ENCODE measurements at places on chromosomes 4 and X.
A peak's percentile ranks its signal among the peaks of the same experiment; 100 is the strongest.

GRCh38 chrX:17987783-17988182 lies 126.7 kb upstream of the RAI2 start:
- no peak for DNase-seq

GRCh38 chr4:119783189-119783983 lies 154.8 kb upstream of the PDE5A start:
- DNase-seq = no peak

GRCh38 chr4:186984105-186984644 lies 260.5 kb upstream of the FAT1 start:
- no peak for DNase-seq

- DNase-seq = no peak
Observed at GRCh38 chr4:87975466-87975865, at the start of gene SPP1. TSS of gene SPP1 (plus strand) at chr4:87975714. CDS start at chr4:87976896, 1,182 bp downstream.

GRCh38 chr4:1927675-1928074 lies 56.5 kb downstream of the NSD2 start:
- peak; percentile 14 for DNase-seq

GRCh38 chr4:10173037-10173753 lies 56.6 kb upstream of the WDR1 start:
- DNase-seq = peak; percentile 68

GRCh38 chrX:87374324-87374723 lies 143.3 kb upstream of the KLHL4 start:
- no peak for DNase-seq

GRCh38 chrX:19889582-19890342 lies 2.4 kb upstream of the SH3KBP1 start:
- no peak for DNase-seq

DNA sequence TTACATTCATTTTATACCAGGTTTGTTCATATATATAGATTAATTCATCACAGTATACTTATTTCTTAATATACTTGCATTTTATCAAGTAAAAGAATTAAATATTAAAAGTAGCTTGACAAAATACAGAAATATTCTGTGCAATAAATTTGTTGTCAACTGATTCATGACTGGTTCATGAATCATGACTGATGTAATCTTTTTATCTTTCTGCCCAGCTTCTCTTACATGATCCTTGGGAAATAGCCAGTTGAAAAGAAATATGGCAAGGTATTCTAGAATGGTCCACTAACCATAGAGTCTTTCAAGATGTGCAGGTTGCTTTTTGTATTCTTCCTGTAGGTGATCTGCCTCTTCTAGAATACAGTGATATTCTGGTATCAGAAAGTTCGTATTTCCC lies 4.2 kb upstream of the CCNA2 start:
- DNase-seq = peak; percentile 33

- DNase-seq = peak; percentile 10
Observed at GRCh38 chr4:99856166-99856565, 38.1 kb downstream of the LAMTOR3 start.

DNA sequence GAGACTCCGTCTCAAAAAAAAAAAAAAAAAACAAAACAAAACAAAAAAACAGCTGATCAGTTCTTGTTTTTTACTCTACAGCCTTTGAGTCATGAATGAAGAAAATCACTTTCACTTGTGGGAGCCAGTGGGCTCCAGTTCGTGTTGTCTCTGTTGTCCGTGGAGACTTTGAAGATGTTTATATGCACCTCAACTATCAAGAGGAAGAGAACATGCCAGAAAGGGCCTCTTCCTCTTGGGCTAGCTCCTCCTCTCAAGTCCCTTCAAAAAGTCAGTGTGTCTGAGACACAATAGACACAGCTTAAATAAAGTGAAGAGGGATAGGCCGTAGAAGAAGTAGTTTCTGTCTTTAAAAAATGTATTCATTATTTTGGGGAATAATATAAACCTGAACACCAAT lies 182.7 kb downstream of the KDR start:
- DNase-seq = no peak

- DNase-seq = peak; percentile 21
Observed at GRCh38 chr4:88177983-88178625, 19.7 kb upstream of the ABCG2 start.

DNA sequence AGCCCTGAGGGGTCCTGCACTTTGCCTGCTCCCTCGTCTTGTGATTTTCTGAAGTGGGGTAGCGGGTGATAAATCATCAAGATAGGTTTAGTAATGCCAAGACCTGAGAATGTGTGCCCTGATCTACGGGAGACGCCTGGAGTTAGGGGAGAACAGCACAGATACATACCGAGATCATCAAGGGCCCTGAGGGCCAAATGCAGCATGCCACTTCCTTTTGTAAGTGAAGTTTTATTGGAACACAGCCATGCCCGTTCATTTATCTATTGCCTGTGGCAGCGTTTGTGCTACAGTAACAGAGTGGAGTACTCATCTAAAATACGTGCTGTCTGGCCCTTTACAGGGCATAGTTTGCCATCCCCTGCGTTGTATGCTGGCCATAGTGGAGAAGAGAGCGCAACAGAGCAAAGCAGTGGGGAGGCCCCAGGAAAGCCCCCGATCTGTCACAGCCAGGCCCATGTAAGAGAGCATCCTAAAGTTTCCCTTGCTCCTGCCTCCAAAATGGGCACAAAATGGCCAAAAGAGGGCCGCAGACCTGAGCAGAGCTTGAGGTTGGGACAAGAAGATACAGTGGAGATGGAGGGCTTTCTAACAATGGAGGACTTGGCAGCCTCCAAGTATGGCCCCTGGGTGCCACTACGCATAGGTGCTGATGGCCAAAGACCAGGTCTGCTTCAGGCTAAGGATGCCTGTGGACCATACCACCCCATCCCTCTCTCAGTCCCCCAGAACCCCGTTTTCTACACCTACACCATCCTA lies 167.0 kb downstream of the SMIM20 start:
- no peak for DNase-seq

DNA sequence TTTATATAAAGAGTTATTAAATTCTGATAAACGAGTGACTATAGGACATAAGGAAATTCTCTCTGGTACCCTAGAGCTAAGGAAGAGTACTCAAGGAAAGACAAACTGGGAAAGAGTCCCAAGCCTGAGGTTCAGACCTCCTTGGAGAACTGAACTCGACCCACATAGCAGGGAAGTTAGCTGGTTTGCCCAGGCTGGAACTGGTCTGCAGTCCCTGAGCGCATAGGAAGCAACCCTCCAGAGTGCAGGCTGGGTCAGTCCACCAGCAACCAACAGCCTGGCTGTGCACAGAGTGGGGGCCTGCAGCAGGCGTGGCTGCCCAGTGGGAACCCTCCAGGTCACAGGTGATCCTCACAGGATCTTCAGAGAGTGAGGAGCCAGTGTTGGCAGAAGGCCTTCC lies 114.1 kb downstream of the SOWAHB start:
- no peak for DNase-seq

DNA sequence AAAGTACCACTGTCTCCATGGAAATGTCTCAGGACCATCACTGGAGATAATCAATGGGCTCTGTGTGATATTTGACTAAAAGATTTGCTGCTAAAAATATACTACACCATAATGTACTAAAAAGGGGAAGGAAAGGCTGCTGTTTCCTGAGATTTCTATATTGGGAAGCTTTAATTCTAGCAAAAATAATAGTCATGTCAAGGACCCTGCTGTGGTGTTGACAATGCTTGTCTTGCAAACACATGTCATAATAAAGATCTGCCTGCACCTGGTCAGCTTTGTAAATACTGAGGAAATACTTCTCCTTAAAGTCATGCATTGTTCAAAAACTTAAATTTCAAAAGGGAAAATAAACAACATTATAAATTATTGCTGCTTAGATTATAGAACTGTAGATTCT lies 417.9 kb downstream of the GPM6A start:
- DNase-seq = no peak

GRCh38 chrX:45697591-45697990 lies 496.9 kb upstream of the DIPK2B start:
- DNase-seq = peak; percentile 40

GRCh38 chr4:143025081-143025704 lies 159.5 kb upstream of the USP38 start:
- DNase-seq = peak; percentile 20

- peak; percentile 53 for DNase-seq
Observed at GRCh38 chr4:122481766-122482405, 25.4 kb upstream of the IL2 start.
